Activated CD4-positive, alpha-beta T cell treated with anti-CD3 and anti-CD28 coated beads, Interleukin-2, amount 10 ng/mL, durations not matched to agents 7 days and 5 days (primary cell): ENCODE measurements at places on chromosomes 11 and 22. TPM values are rescaled to one million over a fixed set of nuclear protein-coding genes. Genes with fewer than 3 reads are reported as not detected.

GRCh38 chr22:34623580-34623979 lies 442.4 kb upstream of the ISX start:
- no peaks in the 10 kb centered on the region for H3K4me1 ChIP-seq
- H3K27me3 ChIP-seq, result no peaks in the 10 kb centered on the region
- DNase-seq, result no peak
- H3K27ac ChIP-seq, result no peak overlapping the region

- no peak overlapping the region for H3K4me3 ChIP-seq
- no peak overlapping the region for H3K27ac ChIP-seq
- H3K36me3 ChIP-seq, result no peaks in the 10 kb centered on the region
- H3K4me1 ChIP-seq, result peaks cover 10% of the 10 kb centered on the region
Measured at GRCh38 chr22:23283591-23284503, 103.5 kb downstream of the BCR start.

DNA sequence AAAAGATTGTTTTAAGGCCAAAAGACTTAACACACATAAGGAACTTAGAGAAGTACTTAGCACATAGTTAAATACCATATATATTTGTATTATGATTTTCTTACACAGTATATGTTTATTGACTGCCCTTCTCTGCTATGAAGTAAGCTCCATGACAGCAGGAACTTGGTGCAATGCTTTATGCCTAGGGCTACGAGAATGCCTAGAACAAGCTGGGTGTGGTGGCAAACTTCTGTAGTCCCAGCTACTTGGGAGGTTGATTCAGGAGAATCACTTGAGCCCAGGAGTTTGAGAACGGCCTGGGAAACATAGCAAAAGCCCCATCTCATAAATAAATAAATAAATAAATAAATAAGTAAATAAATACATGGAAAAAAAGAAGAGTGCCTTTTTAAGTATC lies 1.9 kb downstream of the SLC5A12 start:
- H3K27me3 ChIP-seq, result no peaks in the 10 kb centered on the region
- H3K27ac ChIP-seq, result no peak overlapping the region
- no peaks in the 10 kb centered on the region for H3K36me3 ChIP-seq
- no peak overlapping the region for H3K4me3 ChIP-seq
- no peak for DNase-seq

The OR52E6 gene
- not detected for total RNA-seq

The NDUFS3 gene
- total RNA-seq, result 105 TPM

The OR51I1 gene
- total RNA-seq, result not detected

DNA sequence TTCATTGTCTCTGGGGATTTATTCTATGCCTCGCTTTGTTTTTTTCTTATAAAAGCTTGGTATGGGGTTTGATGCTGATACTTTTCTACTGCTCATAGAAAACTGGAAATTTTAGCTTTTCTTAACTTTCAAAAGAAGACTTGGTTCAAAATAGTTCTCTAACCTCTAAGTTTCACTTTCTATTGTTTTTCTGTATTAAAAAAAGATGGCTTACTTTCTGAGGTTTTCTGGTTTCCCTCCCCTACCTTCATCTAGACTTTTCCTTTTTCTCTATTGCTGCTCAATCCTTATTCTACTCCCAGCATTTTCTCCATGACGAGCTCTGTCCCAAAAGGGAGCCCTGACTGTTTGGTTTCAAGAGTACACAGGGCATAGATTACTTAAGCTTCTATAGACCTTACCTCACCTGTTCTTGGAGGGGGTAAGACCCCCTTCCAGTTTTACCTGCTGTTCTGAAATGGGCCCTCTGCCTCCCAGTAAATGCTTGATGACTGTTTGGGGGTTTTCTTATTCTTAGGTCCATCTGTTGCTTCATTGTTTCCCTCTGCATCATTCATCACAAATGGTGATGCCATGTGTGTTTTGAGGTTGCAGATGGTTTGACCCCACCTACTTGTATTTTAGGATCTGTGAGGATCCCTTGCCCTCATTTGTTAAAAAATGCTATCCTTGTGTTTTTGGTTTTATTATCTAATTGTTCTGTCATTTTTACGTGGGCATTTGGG lies 29.5 kb downstream of the DNHD1 start:
- peaks cover 36% of the 10 kb centered on the region for H3K4me1 ChIP-seq
- peak overlapping the region; percentile 94 for H3K27ac ChIP-seq
- peaks cover 35% of the 10 kb centered on the region for H3K36me3 ChIP-seq
- no peak for DNase-seq
- H3K27me3 ChIP-seq, result no peaks in the 10 kb centered on the region

GRCh38 chr11:82701847-82702520 lies 31.7 kb downstream of the FAM181B start:
- H3K27me3 ChIP-seq, result peaks cover 11% of the 10 kb centered on the region
- H3K27ac ChIP-seq, result no peak overlapping the region
- no peak overlapping the region for H3K4me3 ChIP-seq

DNA sequence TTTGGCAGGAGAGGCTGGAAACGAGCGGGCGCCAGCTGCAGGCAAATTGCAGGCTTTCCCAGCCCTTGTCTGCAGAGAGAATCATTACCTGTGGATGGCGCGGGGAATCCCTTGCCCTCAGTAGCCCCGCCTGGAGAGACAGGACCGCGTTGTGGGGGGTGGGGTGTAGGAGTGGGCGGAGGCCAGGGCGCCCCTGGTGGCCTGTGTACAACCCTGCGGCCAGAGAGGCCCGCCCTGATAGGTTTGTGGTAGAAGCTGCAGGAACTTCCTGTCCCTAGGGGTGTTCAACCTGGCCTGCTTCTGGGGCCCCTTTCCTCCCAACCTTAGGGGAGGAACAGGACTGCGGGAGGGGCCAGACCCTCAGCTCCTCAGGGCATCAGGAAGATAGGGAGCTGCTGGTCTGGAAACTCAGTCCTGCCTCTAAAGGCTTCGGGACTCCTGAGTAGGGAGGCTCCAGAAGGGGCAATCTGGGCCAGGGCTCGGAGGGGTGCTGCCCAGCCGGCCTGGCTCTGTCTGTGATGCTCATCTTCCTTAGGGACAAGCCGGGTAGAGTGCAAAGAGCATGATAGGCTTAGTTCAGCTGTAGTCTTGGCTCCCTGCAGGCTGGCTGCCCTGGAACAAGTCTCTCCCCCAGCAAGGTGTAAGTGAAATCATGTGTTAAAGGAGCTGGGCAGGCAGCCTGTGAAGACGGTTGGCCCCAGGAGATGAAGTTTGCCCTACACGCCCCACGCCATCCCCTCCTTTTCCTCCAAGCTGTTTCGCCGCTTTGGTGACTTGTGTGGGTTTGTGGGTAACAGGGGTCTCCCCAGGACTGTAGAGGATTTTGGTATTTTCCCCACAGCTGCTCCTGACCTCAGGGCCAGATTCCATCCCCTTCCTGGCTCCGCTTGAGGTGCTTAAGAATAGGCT lies 24.1 kb upstream of the SUSD2 start:
- H3K36me3 ChIP-seq, result peaks cover 15% of the 10 kb centered on the region
- peaks cover 58% of the 10 kb centered on the region for H3K4me1 ChIP-seq
- peak overlapping the region; percentile 88 for H3K27ac ChIP-seq
- no peaks in the 10 kb centered on the region for H3K27me3 ChIP-seq
- peak; percentile 93 for DNase-seq

- peak overlapping the region; percentile 34 for H3K4me3 ChIP-seq
- DNase-seq, result peak; percentile 89
- H3K27ac ChIP-seq, result peak overlapping the region; percentile 82
- peaks cover 58% of the 10 kb centered on the region for H3K36me3 ChIP-seq
Measured at GRCh38 chr11:48055292-48056132, 75.2 kb downstream of the PTPRJ start.

- H3K4me1 ChIP-seq, result no peaks in the 10 kb centered on the region
- H3K4me3 ChIP-seq, result no peak overlapping the region
- no peak for DNase-seq
- H3K27ac ChIP-seq, result no peak overlapping the region
- H3K36me3 ChIP-seq, result no peaks in the 10 kb centered on the region
Measured at GRCh38 chr11:98365190-98365589, 655.6 kb upstream of the CNTN5 start.

DNA sequence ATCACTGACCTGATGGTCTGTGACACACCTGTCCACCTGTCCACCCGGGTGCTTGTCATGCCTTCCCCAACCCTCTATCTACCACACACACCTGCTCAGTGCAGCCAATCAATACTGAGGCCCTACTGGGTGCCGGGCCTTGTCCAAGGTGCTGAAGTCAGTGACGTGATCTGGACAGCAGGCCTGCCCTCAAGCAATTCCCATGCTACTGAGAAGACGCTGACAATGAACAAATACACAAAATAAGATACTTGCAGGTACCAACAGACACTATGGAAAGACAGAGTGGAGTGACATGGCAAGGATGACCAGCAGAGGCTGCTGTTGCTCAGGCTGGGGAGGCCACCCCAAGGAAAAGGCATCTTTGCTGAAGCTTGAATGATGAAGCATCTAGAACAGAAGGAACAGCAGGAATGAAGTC lies 21.2 kb downstream of the PLAAT3 start:
- no peak overlapping the region for H3K4me3 ChIP-seq
- no peak for DNase-seq
- no peak overlapping the region for H3K27ac ChIP-seq
- H3K27me3 ChIP-seq, result no peaks in the 10 kb centered on the region
- H3K36me3 ChIP-seq, result no peaks in the 10 kb centered on the region

GRCh38 chr11:131942878-131943277 lies 572.5 kb downstream of the NTM start:
- no peaks in the 10 kb centered on the region for H3K36me3 ChIP-seq
- no peak for DNase-seq
- H3K27ac ChIP-seq, result no peak overlapping the region
- no peak overlapping the region for H3K4me3 ChIP-seq
- H3K27me3 ChIP-seq, result no peaks in the 10 kb centered on the region
- no peaks in the 10 kb centered on the region for H3K4me1 ChIP-seq

GRCh38 chr11:255176-255575 lies 18.4 kb downstream of the PSMD13 start:
- DNase-seq, result no peak
- H3K4me1 ChIP-seq, result peaks cover 13% of the 10 kb centered on the region
- H3K27me3 ChIP-seq, result no peaks in the 10 kb centered on the region
- H3K4me3 ChIP-seq, result no peak overlapping the region
- H3K36me3 ChIP-seq, result peaks cover 32% of the 10 kb centered on the region

The RAG2 gene
- not detected for total RNA-seq

DNA sequence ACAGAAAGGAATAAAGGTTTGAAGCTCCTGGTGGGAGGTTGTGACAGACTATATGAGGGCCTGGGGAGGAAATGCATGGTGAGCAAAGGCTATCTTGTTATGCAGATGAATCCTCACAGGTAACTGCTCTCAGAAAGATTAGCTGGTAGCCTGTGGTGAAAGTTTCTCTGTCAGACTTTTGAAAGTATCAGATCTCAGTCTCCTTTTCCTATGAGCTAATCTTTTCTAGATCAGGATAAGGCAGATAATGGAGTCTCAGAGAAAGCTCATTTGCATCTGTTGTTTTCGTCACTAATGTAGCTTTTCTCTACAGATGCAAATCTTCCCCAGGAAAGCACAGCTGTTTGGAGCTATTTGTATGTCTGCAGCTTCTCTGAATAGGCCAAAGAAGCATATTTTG lies 21.0 kb upstream of the OR6X1 start:
- DNase-seq, result no peak
- peaks cover 4% of the 10 kb centered on the region for H3K27me3 ChIP-seq
- H3K4me3 ChIP-seq, result no peak overlapping the region
- no peaks in the 10 kb centered on the region for H3K4me1 ChIP-seq
- H3K36me3 ChIP-seq, result no peaks in the 10 kb centered on the region
- H3K27ac ChIP-seq, result no peak overlapping the region

The SLC6A5 gene
- not detected for total RNA-seq

The GAS2 gene
- total RNA-seq, result 0.98 TPM

- H3K27me3 ChIP-seq, result peaks cover 7% of the 10 kb centered on the region
- no peak overlapping the region for H3K27ac ChIP-seq
- H3K36me3 ChIP-seq, result peaks cover 33% of the 10 kb centered on the region
- H3K4me1 ChIP-seq, result peaks cover 35% of the 10 kb centered on the region
- peak overlapping the region; percentile 98 for H3K4me3 ChIP-seq
Measured at GRCh38 chr11:47980907-47981621, 705 bp downstream of the PTPRJ start.

GRCh38 chr11:29495676-29496075 lies 521.2 kb downstream of the KCNA4 start:
- DNase-seq, result no peak
- no peak overlapping the region for H3K4me3 ChIP-seq
- H3K4me1 ChIP-seq, result no peaks in the 10 kb centered on the region
- H3K27me3 ChIP-seq, result no peaks in the 10 kb centered on the region
- H3K36me3 ChIP-seq, result no peaks in the 10 kb centered on the region

DNA sequence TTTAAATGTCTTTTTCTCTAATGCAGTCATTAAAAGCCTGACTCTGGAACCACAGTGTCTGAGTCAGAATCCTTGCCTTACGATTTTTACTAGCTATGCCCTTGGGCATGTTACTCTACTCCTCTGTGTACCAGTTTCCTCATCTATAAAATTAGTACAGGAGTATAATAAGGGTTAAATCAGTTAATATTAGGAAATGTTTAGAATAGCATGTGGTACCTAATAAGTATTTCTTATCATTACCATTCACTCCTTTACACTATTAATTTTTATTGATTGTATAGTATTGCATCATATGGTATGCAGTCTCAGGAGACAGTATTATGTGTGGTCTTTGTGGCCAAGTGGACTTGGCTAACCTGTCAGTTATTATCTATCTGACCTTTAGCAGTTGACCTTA lies 68.2 kb downstream of the METTL15 start:
- no peak overlapping the region for H3K4me3 ChIP-seq
- H3K36me3 ChIP-seq, result peaks cover 18% of the 10 kb centered on the region
- no peak for DNase-seq
- no peak overlapping the region for H3K27ac ChIP-seq

- H3K4me1 ChIP-seq, result peaks cover 37% of the 10 kb centered on the region
- H3K4me3 ChIP-seq, result no peak overlapping the region
- DNase-seq, result no peak
- H3K27me3 ChIP-seq, result no peaks in the 10 kb centered on the region
- peaks cover 15% of the 10 kb centered on the region for H3K36me3 ChIP-seq
- peak overlapping the region; percentile 51 for H3K27ac ChIP-seq
Measured at GRCh38 chr22:21582801-21583740, 15.6 kb downstream of the UBE2L3 start.

- no peaks in the 10 kb centered on the region for H3K27me3 ChIP-seq
- no peaks in the 10 kb centered on the region for H3K36me3 ChIP-seq
- H3K4me3 ChIP-seq, result no peak overlapping the region
- DNase-seq, result no peak
Measured at GRCh38 chr11:131616481-131617140, 246.2 kb downstream of the NTM start.

GRCh38 chr11:31655483-31655882 lies 145.9 kb downstream of the ELP4 start:
- no peaks in the 10 kb centered on the region for H3K27me3 ChIP-seq
- no peaks in the 10 kb centered on the region for H3K4me1 ChIP-seq
- DNase-seq, result no peak
- peaks cover 3% of the 10 kb centered on the region for H3K36me3 ChIP-seq
- H3K27ac ChIP-seq, result no peak overlapping the region
- H3K4me3 ChIP-seq, result no peak overlapping the region

The CD3E gene
- 841 TPM for total RNA-seq

- H3K4me1 ChIP-seq, result no peaks in the 10 kb centered on the region
- H3K27me3 ChIP-seq, result no peaks in the 10 kb centered on the region
- DNase-seq, result no peak
- H3K4me3 ChIP-seq, result no peak overlapping the region
Measured at GRCh38 chr22:41531715-41532477, 12.4 kb downstream of the POLR3H start.

DNA sequence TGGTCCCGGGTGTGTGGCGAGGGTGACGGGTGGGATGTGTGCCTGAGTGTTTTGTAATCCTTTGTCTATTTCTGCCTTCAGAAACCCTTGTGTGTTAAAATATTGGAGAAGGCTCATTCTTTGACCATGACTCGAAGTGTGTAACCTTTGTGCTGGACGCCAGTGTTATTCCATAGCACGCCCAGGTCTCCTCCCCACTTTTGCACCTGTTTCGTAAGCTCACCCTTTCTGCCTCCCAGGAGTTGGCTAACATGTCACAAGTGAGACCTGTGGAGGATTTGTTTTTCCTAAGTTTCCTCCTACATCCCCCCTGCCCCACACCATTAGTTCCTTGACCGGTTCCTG lies 382 bp downstream of the C11orf54 start:
- H3K36me3 ChIP-seq, result peaks cover 42% of the 10 kb centered on the region
- no peak for DNase-seq
- H3K27ac ChIP-seq, result peak overlapping the region; percentile 99
- H3K4me1 ChIP-seq, result peaks cover 48% of the 10 kb centered on the region
- no peaks in the 10 kb centered on the region for H3K27me3 ChIP-seq
